ENCODE measurements at places on chromosomes 16 and 17.
A peak's percentile ranks its signal among the peaks of the same experiment; 100 is the strongest.

- no peaks in the 10 kb centered on the region for H3K27me3 ChIP-seq
- H3K4me3 ChIP-seq, result no peak overlapping the region
- H3K36me3 ChIP-seq, result no peaks in the 10 kb centered on the region
- no peak for DNase-seq
- H3K27ac ChIP-seq, result no peak overlapping the region
Observed at GRCh38 chr17:70278844-70279462, 109.6 kb downstream of the KCNJ2 start.

- no peak overlapping the region for H3K4me3 ChIP-seq
- no peak for DNase-seq
- no peaks in the 10 kb centered on the region for H3K27me3 ChIP-seq
- H3K27ac ChIP-seq, result no peak overlapping the region
Observed at GRCh38 chr17:62687997-62688396, 60.5 kb downstream of the MRC2 start.

DNA sequence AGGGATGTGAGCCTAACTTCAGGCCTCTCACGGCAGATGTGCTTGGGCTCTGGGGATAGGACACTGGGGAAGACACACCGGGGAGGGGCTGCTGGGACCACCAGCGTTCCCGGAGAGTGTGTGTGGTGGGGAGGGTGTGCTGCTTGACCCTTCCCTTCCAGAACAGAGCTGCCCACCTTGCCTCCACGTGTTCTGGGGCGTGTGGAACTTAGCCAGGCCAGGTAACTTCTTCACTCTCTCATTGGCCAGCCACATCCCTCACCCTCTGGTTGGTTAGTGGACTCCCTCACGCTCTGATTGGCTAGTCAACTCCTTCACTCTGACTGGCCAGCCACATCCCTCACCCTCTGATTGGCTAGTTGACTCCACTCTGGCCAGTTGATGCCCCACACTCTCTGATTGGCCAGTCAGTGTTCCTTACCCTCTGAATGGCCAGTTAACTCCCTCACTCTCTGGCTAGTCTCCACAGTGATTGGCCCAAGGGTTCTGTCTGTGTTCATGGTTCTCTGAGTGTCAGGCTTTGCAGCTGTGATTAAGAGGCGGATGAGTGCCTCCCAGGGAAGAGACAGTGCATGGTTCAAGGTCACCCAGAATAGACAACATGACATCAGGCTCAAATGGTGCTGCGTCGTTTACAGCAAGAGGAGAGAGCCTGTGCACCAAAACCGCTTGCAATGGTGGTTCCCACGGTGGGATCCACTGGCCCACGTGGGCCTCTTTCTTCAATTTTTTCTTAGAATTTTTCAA, 10.0 kb downstream of the TMEM235 start:
- H3K4me3 ChIP-seq, result no peak overlapping the region
- no peaks in the 10 kb centered on the region for H3K4me1 ChIP-seq
- peaks cover 8% of the 10 kb centered on the region for H3K27me3 ChIP-seq
- no peaks in the 10 kb centered on the region for H3K36me3 ChIP-seq

DNA sequence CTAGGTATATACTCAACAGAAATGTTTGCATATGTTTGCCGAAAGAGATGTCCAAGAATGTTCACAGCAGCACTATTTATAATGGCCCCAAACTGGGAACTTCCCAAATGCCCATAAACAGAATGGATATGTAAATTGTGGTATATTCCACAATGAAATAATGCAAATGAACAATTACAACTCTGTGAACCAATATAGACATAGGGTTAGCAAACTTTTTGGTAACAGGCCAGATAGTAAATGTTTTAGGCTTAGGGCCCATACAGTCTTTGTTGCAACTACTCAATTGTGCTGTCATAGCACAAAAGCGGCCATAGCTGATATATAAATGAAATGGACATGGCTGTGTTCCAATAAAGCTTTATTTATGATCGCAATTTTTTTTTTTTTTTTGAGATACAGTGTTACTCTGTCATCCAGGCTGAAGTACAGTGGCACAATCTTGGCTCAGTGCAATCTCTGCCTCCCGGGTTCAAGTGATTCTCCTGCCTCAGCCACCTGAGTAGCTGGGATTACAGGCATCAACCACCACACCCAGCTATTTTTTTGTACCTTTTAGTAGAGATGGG, 16.5 kb downstream of the XYLT1 start:
- no peaks in the 10 kb centered on the region for H3K36me3 ChIP-seq
- no peak overlapping the region for H3K4me3 ChIP-seq
- no peak for DNase-seq

- no peak overlapping the region for H3K27ac ChIP-seq
- H3K27me3 ChIP-seq, result no peaks in the 10 kb centered on the region
- DNase-seq, result no peak
Observed at GRCh38 chr16:2005646-2006045, 4.0 kb downstream of the ZNF598 start.

GRCh38 chr17:45136846-45137560, 1.5 kb downstream of the ACBD4 start:
- H3K4me3 ChIP-seq, result no peak overlapping the region
- H3K27me3 ChIP-seq, result no peaks in the 10 kb centered on the region
- H3K36me3 ChIP-seq, result peaks cover 5% of the 10 kb centered on the region

DNA sequence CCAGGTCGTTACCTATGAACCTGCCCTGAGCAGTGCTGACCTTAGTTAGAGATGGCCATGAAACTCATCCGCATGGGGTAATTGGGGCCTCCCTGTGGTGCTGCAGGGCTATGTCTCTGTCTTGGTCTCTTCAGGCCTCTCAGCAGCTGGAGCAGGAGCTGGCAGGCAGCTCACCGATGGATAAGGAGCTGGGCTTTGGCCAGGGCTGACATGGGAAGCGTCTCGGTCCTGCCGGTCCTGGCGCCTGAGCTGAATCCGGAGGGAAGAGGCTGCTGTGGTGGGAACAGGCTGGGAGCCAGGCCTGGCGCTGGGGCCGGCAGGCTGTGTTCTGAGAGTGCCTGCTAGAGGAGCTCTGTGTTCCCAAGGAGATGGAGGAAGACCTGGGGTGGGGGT, 10.1 kb downstream of the IL32 start:
- H3K4me3 ChIP-seq, result peak overlapping the region; percentile 4
- peak overlapping the region; percentile 93 for H3K27ac ChIP-seq
- DNase-seq, result no peak
- peaks cover 2% of the 10 kb centered on the region for H3K36me3 ChIP-seq
- peaks cover 36% of the 10 kb centered on the region for H3K4me1 ChIP-seq

GRCh38 chr17:49021095-49021767, 24.0 kb downstream of the IGF2BP1 start:
- DNase-seq, result no peak
- H3K4me1 ChIP-seq, result no peaks in the 10 kb centered on the region
- H3K36me3 ChIP-seq, result no peaks in the 10 kb centered on the region
- H3K27ac ChIP-seq, result no peak overlapping the region
- no peak overlapping the region for H3K4me3 ChIP-seq
- H3K27me3 ChIP-seq, result no peaks in the 10 kb centered on the region

GRCh38 chr16:24344784-24345183, 88.6 kb downstream of the CACNG3 start:
- peaks cover 12% of the 10 kb centered on the region for H3K27me3 ChIP-seq
- no peak overlapping the region for H3K4me3 ChIP-seq
- no peaks in the 10 kb centered on the region for H3K4me1 ChIP-seq
- no peak overlapping the region for H3K27ac ChIP-seq
- no peaks in the 10 kb centered on the region for H3K36me3 ChIP-seq
- DNase-seq, result no peak

DNA sequence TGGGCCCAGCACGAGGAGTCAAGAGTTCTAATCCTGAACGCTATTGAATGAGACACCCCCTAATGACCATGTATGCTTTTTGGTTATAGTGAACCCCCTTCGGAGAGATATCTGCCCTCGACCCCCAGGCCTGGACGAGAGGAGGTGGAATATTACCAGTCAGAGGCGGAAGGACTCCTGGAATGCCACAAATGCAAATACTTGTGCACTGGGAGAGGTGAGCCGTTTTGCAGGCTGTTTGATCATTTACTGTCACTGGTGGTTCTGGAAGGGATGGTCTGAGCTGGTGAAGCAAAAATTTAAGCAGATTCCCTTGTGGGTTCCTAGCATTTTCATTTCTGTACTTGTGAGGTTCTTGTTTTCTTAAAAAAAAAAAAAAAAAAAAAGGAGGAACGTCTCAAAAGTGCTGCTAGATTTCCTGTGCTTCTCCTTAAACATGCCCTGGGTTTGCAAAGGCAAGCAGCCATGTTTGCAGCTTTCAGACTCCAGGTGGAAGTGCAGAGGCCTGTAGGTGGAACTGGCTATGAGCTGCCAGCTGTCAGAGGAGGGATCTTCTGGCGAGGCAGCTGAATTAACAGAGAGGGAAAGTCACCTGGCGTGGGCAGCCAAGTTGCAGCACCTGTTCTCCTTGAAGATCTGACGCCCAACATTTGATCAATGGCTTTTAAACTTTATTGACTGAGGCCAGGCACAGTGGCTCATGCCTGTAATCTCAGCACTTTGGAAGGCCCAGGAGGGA, 3.5 kb downstream of the MARVELD3 start:
- H3K4me1 ChIP-seq, result no peaks in the 10 kb centered on the region
- no peak for DNase-seq
- H3K27ac ChIP-seq, result no peak overlapping the region
- no peaks in the 10 kb centered on the region for H3K36me3 ChIP-seq
- peaks cover 35% of the 10 kb centered on the region for H3K27me3 ChIP-seq

DNA sequence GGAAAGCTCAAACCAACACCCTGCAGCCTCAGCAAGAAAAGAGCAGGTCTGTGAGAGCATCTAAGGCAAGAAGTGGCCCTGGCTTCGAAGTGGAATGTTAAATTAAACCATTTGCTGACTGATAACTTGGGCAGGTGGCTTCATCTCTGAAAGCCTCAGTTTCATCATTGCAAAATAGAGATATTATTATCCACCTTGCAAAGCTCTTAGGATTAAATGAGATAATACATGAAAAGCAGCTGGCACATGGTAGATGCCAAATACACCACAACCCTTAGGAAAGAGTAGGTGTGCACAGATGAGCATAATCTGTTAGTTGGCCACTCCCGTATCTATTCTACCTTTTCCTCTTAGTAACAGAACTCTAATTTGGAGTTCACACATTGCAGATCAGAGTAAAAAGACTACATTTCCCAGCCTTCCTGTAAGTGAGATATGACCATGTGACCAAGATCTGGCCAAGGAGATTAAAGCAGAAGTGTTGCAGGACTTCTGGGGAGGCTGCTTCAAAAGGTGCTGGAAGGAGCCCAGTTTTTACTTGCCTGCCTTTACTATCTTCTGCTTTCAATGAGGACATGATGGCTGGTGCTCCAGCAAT, 288.7 kb downstream of the SOX9 start:
- H3K27ac ChIP-seq, result no peak overlapping the region
- no peak overlapping the region for H3K4me3 ChIP-seq
- H3K36me3 ChIP-seq, result no peaks in the 10 kb centered on the region
- no peak for DNase-seq
- H3K4me1 ChIP-seq, result no peaks in the 10 kb centered on the region

DNA sequence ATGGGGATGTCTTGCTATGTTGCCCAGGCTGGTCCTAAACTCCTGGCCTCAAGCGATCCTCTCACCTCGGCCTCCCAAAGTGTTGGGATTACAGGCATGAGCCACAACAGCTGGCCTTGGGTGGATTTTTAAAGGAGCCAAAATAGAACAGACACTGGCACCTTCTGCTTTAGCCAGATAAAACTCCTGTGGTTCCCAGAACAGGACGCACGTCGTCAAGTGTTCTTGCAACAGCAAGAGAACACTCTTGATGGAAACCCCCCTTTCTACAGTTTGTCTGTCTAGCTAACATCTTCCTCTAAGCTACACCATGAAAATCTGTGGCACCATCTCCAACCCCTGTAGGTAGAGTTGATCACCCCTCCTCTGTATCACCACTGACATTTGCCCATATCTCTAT, 122.6 kb downstream of the NPIPB5 start:
- no peak overlapping the region for H3K27ac ChIP-seq
- DNase-seq, result no peak
- H3K36me3 ChIP-seq, result no peaks in the 10 kb centered on the region
- H3K27me3 ChIP-seq, result peaks cover 2% of the 10 kb centered on the region
- no peak overlapping the region for H3K4me3 ChIP-seq

- H3K27me3 ChIP-seq, result no peaks in the 10 kb centered on the region
- DNase-seq, result no peak
- H3K27ac ChIP-seq, result no peak overlapping the region
- H3K4me3 ChIP-seq, result no peak overlapping the region
- no peaks in the 10 kb centered on the region for H3K36me3 ChIP-seq
Observed at GRCh38 chr16:54473226-54473993, 186.8 kb upstream of the IRX3 start.

DNA sequence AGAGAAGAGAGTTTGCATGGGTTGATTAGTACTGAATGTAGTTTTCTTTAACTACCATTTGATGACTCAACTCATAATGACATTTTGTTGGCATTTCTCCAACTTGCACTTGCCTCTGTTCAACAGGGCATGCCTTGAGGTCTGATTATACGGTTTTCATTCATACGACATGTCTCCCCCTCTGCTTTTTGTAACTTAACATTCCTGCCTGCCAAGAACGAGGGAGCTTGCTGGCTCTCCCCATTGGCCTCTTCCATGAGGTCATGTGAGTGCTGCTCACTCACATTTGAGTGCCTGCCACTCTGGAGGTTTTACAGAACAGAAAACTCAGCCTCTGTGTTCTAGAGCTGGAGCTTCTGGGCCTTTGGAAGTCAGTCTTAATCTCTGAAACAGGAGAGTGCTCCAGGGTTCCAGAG, 19.7 kb downstream of the MAP2K6 start:
- H3K36me3 ChIP-seq, result no peaks in the 10 kb centered on the region
- H3K27me3 ChIP-seq, result no peaks in the 10 kb centered on the region
- H3K27ac ChIP-seq, result no peak overlapping the region

DNA sequence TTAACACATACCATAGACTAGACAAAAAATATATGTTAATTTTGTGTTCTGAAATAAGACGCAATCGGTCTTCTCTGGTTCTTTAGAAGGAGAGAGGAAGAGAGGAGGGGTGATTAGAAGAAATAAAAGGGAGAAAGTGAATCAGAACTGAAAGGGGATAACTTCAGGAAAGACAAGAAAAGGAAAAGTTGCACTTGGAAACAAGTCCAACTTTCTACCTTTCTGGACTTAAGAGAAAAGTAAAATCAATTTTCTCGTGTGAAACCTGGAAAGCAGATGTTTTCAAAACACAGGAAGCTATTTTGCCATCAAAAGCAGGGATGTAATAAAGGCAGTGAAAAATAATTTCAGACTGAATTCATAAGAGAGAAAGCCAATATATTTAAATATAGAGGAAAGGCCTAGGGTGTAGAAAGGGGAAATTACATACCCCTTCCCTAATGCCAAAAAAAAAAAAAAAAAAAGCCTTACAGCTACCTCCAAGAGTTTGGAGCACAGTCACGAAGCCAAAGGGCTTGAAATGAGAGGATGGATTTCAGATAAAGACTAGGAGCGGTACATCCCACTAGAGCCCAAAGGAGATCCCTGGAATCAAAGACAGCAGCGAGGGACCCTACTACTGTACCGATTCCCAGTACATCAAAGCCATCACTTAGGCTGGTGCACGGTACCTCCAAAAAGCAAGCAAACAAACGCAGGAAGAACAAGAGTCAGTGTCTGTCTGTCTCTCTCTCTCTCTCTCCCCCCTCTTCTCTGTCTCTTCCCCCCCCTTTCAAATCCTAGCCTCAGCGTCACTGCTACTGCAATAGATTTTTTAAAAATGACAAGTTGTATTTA, 12.1 kb upstream of the ZFHX3 start:
- H3K27ac ChIP-seq, result no peak overlapping the region
- H3K4me1 ChIP-seq, result peaks cover 30% of the 10 kb centered on the region
- H3K4me3 ChIP-seq, result no peak overlapping the region
- DNase-seq, result no peak
